Stimulated activated CD4-positive, alpha-beta T cell treated with anti-CD3 and anti-CD28 coated beads, Interleukin-15, amount 100 ng/mL, for 24 hours (primary cell): ENCODE measurements at places on chromosomes 3 and 15.

- no peak for DNase-seq
Observed at GRCh38 chr3:127486321-127486944, 104.1 kb downstream of the TPRA1 start.

GRCh38 chr3:99503350-99503749 lies 135.0 kb upstream of the COL8A1 start:
- no peak for DNase-seq

DNA sequence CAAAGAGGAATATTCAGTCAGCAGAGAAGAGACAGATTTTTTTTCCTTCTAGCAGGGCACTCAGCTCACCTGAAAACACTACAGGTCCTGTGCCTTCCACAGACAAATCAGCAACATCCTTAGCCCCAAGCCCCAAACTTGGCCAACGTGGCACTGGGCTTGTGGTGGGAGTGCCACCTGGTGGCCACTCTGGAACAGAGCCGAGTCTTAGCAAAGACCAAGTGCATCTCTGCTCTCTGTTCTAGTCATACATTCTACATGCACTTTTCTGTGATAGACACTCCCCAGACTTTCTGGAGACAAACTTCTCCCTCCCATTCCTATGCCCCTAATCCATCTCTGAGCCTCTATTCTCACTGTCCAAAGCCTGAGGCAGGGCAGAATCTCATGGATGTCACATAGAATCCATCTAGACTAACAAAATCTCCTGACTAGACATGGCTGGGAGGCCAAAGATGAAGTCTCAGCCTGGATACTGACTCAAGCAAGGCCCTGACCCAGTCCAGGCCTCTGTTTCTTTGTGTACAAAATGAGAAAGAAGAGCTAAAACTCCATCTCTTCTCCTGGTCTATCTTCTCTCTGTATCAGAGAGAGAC lies 5.1 kb upstream of the SEMA7A start:
- DNase-seq: peak; percentile 85

DNA sequence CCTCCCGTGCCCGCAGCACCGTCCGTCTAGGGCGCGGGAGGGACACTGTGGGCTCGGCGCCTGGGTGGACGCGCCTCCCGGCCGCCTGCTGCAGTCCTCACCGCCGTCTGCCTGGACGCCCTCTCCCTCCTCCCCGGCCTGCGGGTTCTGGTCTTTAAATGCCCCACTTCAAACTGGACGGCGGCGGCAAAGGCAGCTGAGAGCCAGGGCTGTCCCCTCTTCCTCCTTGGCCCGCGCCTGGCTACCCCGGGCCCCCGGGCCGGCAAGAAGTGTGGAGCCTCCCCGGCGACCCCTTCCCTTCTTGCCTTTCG lies 426 bp downstream of the CBLB start:
- peak; percentile 44 for DNase-seq
